ENCODE measurements at places on chromosomes 1 and 21.

- no peak for DNase-seq
Measured at GRCh38 chr1:53065391-53065790, 3.4 kb downstream of the PODN start.

GRCh38 chr21:39197448-39198233 lies 14.4 kb upstream of the PSMG1 start:
- no peak for DNase-seq

DNA sequence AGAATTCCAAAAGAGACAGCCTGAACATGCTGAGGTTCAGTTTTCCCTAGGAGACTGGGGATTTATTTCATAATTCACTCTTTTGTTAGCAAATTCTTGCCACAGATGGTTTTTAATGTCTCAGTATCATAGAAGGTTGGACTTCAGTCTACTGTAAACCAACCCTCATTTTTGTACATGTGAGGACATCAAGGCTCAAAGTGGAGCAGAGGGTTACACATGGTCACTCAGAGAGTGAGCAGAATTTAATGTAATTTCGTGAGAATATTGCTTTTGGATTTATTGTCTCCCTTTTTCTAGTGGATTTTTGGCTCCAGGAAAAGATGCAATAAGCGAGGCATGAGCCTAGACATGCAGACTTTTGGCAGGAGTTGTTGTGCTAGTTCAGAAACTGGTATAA lies 210.8 kb upstream of the JUN start:
- no peak for DNase-seq

- no peak for DNase-seq
Measured at GRCh38 chr1:28028873-28029654, 59.3 kb downstream of the EYA3 start.

All from putamen (tissue), 1 donor.